Kidney (tissue), 22 donors: ENCODE measurements at places on chromosomes 4 and X. TPM values are rescaled to one million over a fixed set of nuclear protein-coding genes. Genes with fewer than 3 reads are reported as not detected.

The FAM53A gene
- 2.9 TPM for total RNA-seq

The ACE2 gene
- total RNA-seq: 5.5 TPM

The RAB41 gene
- total RNA-seq: not detected

The SLC30A9 gene
- total RNA-seq: 70.8 TPM

The BGN gene
- 164 TPM for total RNA-seq

DNA sequence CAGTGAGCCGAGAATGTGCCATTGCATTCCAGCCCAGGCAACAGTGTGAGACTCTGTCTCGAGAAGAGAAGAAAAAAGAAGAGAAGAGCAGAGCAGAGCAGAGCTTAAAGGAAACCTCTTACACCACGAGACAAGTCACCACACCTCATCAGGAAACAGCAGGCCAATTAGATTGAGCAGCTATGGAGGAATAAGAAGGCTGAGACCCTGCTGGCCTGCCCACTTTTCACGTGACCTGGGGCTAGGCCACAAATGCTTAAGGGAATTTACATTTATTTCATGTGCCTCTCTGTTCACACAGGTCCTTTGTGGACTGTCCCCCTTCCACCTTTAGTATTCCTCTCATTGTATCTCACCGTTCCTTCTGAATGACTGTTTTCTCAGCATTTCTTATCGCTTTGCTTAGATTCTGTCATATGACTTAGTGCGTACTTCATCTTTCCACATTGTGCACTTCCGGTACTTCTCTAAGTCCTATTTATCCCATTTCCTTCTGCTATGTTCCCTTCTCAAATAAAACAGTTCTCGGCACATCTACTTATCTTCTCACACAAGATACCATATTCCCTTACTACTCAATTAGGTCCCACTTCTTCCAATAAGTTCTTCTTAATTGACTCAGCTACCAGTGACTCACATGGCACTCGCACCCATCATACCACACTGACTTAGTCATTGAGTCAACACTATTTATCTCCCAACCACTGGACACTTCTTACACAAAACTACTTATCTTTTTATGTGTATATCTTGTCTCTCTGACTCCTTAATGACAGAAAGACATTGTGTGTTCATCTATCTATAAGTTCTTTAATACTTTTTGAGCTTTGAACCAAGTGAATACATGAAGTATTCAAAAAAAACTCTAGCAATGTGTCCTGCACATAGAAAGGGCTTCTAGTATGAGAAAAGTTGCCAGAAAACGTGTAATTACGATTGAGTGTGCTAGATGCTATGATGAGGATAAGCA lies 11.0 kb downstream of the CUL4B start:
- H3K4me1 ChIP-seq: no peaks in the 10 kb centered on the region
- no peak overlapping the region for H3K27ac ChIP-seq
- DNase-seq: no peak
- H3K4me3 ChIP-seq: no peak overlapping the region

DNA sequence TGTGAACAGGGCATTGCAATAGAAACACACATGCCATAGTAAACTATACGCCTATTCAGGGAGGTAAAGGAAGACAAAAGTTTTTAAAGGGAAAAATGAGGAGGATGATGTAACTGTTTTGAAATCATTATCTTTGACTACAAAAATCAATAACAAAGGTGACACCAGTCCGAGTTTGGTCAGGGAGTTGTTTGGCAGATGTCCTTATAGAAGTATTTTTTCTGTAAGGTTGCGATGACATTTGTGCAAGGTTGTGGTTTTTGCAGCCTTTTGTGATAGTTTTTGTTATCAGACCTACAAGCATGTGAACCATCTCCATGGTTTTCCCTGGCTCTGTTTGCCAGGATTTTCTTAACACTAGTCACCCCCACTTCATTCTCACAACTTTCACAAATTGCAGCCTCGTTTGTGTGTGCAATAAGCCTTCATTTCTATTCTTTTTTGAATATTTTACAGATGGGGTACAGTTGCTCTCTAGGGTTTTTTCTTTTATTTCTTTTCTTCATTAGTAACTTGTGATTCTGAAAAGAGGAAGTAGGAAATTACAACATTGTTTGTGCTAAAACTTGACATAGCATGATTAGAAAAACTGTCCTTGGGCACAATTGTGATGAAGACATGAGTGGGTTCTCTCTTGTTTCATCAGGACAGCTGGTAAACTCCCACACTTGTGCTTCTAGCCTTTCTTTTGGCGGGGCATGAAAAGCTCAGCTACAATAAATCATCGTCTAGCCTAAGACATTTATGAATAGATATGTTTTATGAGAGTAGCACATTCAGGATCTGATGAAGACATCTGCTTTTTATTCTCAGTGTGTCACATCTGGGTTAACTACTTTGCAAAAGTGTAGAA lies 60.2 kb upstream of the PNPLA4 start:
- peak; percentile 53 for DNase-seq
- H3K4me3 ChIP-seq: no peak overlapping the region
- no peak overlapping the region for H3K27ac ChIP-seq
- H3K4me1 ChIP-seq: no peaks in the 10 kb centered on the region
- H3K36me3 ChIP-seq: no peaks in the 10 kb centered on the region

DNA sequence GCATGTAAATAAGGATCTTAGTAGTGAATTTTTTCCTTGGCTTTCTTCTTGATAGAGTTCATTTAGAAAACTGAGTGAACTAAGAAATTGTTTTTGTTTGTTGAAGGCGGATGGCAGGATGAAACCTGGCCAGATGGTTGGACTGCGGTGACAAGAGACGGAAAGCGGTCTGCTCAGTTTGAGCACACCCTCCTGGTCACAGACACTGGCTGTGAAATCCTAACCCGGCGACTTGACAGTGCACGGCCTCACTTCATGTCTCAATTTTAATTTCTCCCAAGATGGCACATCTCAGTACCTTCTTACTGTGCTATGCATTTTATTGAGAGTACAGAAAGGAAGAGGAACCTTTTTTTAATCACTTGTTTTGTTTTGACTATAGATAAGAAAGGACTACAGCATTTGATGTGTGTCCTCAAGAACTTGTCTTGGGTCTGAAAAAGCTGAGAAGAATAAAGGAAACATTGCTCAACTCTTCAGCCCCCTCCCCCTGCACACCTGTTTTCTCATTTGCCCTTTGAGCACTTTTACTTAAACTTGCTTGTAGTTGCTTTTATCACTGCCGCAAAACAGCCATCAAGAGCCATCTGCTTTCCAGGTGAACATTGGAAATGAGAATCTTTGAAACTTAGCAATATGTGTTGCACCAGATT lies 27.4 kb downstream of the ADH5 start:
- H3K4me1 ChIP-seq: no peaks in the 10 kb centered on the region
- peaks cover 7% of the 10 kb centered on the region for H3K36me3 ChIP-seq
- H3K27me3 ChIP-seq: no peaks in the 10 kb centered on the region
- H3K27ac ChIP-seq: no peak overlapping the region
- no peak overlapping the region for H3K4me3 ChIP-seq
- DNase-seq: no peak

- peak; percentile 84 for DNase-seq
- H3K27me3 ChIP-seq: peaks cover 2% of the 10 kb centered on the region
- H3K27ac ChIP-seq: peak overlapping the region; percentile 77
- H3K4me3 ChIP-seq: peak overlapping the region; percentile 92
- no peaks in the 10 kb centered on the region for H3K36me3 ChIP-seq
- H3K4me1 ChIP-seq: no peaks in the 10 kb centered on the region
Observed at GRCh38 chrX:103254171-103254824, 657 bp downstream of the TCEAL8 start.

- H3K4me3 ChIP-seq: no peak overlapping the region
- H3K27ac ChIP-seq: no peak overlapping the region
- H3K36me3 ChIP-seq: peaks cover 41% of the 10 kb centered on the region
- DNase-seq: peak; percentile 48
Observed at GRCh38 chr4:159353422-159354116, 250.7 kb downstream of the RAPGEF2 start.

DNA sequence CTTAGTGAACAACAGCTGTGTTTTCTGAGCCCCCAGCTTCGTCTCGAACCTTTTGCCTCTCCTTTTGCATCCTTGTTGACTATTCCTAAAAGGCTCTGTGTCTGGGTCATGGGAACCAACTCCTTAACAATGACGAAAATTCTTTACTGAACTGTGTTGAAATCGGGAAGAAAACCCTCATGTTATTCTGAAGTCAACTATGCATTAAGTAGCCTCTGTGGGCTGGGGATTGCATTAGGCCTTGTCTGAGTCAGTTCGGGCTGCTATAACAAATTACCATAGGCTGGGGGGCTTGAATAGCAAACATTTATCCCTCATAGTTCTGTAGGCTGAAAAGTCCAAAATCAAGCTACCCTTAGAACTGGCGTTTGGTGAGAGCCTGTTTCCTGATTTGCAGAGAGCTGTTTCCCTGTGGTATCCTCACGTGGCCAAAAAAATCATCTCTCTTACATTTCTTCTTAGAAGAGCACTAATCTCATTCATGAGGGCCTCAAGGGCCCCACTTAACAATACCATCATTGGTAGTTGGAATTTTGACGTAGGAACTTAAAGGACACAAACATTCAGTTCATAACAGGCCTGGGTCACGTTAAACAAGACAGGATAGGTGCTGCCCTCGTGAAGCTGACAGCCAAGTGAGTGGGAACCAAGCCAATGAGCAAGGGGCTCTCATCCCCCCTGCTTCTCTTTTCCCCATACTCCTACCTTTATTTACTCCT lies 75.9 kb downstream of the CLNK start:
- no peak overlapping the region for H3K4me3 ChIP-seq
- H3K27me3 ChIP-seq: no peaks in the 10 kb centered on the region
- no peak for DNase-seq
- H3K36me3 ChIP-seq: no peaks in the 10 kb centered on the region
- H3K4me1 ChIP-seq: no peaks in the 10 kb centered on the region
- H3K27ac ChIP-seq: no peak overlapping the region

GRCh38 chrX:1679238-1679637 lies 64.4 kb downstream of the ASMT start:
- no peak for DNase-seq
- H3K27me3 ChIP-seq: no peaks in the 10 kb centered on the region
- H3K4me1 ChIP-seq: no peaks in the 10 kb centered on the region
- no peak overlapping the region for H3K4me3 ChIP-seq

DNA sequence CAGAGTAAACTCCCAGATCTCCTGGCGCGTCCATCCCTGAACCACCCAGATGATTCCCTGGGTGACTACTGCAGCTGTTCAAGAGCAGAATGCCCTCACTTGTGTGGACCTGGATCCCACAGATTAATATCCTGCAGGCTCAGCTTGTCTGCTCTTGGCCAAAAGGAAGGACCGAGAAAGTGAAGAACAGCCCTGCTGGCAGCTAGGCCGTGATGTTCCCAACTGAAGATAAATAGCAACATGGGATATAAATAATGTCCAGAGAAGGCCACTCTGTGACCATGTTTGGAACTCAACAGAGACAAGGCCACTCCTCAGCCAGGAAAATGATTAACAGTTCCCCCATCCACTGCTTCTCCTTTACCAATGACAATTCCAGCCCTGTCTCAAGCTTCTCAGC lies 21.5 kb downstream of the SUPT20HL2 start:
- H3K27me3 ChIP-seq: peaks cover 5% of the 10 kb centered on the region
- no peak overlapping the region for H3K4me3 ChIP-seq
- H3K4me1 ChIP-seq: no peaks in the 10 kb centered on the region
- H3K27ac ChIP-seq: no peak overlapping the region
- no peak for DNase-seq

DNA sequence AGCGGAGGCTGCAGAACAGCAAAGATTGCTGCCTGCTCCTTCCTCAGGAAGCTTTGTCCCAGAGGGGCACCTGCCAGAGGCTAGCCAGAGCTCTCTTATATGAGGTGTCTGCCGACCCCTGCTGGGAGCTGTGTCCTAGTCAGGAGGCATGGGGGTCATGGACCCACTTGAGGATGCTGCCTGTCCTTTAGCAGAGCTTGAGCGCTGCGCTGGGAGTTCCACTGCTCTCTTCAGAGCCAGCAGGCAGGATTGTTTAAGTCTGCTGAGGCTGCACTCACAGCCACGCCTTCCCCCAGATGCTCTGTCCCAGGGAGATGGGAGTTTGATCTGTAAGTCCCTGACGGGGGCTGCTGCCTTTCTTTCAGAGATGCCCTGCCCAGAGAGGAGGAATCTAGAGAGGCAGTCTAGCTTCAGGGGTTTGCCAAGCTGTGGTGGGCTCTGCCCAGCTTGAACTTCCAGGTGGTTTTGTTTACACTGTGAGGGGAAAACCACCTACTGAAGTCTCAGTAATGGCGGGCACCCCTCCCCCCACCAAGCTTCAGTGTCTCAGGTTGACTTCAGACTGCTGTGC lies 10.9 kb downstream of the DCK start:
- peak; percentile 42 for DNase-seq
- H3K36me3 ChIP-seq: no peaks in the 10 kb centered on the region
- H3K27me3 ChIP-seq: no peaks in the 10 kb centered on the region
- no peaks in the 10 kb centered on the region for H3K4me1 ChIP-seq
- H3K4me3 ChIP-seq: no peak overlapping the region

- H3K4me1 ChIP-seq: no peaks in the 10 kb centered on the region
- H3K4me3 ChIP-seq: no peak overlapping the region
- H3K27ac ChIP-seq: no peak overlapping the region
- no peak for DNase-seq
- H3K27me3 ChIP-seq: no peaks in the 10 kb centered on the region
Observed at GRCh38 chr4:88063634-88064296, 56.3 kb downstream of the PKD2 start.

- no peak overlapping the region for H3K27ac ChIP-seq
- H3K27me3 ChIP-seq: no peaks in the 10 kb centered on the region
- peaks cover 3% of the 10 kb centered on the region for H3K36me3 ChIP-seq
- no peak overlapping the region for H3K4me3 ChIP-seq
- DNase-seq: no peak
Observed at GRCh38 chrX:15816886-15817285, 26.6 kb downstream of the ZRSR2 start.

- H3K4me3 ChIP-seq: peak overlapping the region; percentile 20
- no peak for DNase-seq
- H3K27me3 ChIP-seq: no peaks in the 10 kb centered on the region
- no peak overlapping the region for H3K27ac ChIP-seq
Observed at GRCh38 chr4:139606579-139607501, 50.8 kb upstream of the SETD7 start.

DNA sequence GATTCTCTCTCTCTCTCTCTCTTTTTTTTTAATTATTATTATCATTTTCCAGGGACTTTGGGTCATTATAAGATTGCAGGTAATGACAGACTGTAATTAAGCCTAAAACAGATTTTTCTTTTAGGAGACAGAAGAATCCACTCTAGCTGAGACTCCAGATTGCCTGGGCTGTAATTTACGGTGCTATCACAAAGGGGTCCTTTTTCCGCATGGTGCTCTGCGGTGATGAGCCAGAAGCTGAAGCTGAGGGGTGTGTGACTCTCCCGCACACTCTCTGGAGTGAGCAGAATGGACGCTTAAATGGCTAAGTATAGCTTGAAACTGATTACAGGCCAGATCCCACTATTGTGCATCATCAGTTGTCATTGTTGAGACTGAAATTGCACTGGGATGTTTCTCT lies 50.0 kb downstream of the LGI2 start:
- H3K27me3 ChIP-seq: no peaks in the 10 kb centered on the region
- no peak overlapping the region for H3K27ac ChIP-seq
- H3K4me3 ChIP-seq: no peak overlapping the region
- no peak for DNase-seq

DNA sequence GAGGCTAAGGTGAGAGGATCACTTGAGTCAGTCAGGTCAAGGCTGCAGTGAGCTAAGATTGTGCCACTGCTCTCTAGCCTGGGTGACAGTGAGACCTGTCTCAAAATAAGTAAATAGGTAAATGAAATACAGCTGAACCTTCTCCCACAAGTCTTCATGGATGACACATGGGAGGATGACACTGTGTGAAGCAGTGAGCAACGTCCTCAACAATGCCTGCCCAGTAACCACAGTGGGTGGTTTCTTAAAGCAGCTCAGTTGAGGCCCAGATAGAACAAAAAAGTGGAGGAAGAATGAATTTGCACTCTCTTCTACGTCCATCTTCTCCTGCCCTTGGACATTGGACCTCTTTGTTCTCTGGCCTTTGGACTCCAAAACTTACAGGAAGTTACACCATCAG lies 52.7 kb downstream of the MSX1 start:
- H3K27ac ChIP-seq: no peak overlapping the region
- no peaks in the 10 kb centered on the region for H3K27me3 ChIP-seq
- H3K4me1 ChIP-seq: no peaks in the 10 kb centered on the region
- no peak overlapping the region for H3K4me3 ChIP-seq
- DNase-seq: no peak
